ENCODE measurements at places on chromosomes 7 and 10.

DNA sequence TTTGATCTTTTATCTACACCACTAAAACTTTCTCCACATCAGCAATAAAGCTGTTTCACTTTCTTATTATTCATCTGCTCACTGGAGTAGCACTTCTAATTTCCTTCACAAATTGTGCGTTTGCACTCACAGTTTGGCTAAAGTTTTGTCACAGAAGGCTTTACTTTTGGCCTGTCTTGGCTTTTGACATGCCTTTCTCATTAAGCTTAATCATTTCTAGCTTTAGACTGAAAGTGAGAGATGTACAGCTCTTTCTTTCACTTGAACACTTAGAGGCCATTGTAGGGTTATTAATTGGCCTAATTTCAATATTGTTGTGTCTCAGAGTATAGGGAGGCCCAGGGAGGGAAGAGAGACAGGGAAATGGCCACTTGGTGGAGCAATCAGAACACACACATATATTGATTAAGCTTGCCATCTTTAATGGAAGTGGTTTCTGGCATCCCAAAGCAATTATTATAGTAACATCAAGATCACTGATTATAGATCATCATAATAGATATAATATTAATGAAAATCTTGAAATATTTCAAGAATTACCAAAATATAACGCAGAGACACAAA is 512.5 kb downstream of the ETV1 start:
- no peak for DNase-seq

DNA sequence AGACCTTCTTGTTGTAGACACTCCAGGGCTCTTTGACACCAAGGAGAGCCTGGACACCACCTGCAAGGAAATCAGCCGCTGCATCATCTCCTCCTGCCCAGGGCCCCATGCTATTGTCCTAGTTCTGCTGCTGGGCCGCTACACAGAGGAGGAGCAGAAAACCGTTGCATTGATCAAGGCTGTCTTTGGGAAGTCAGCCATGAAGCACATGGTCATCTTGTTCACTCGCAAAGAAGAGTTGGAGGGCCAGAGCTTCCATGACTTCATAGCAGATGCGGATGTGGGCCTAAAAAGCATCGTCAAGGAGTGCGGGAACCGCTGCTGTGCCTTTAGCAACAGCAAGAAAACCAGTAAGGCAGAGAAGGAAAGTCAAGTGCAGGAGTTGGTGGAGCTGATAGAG is 5.5 kb downstream of the GIMAP7 start:
- DNase-seq = no peak

GRCh38 chr10:125095776-125096175 is 64.6 kb downstream of the CTBP2 start:
- DNase-seq = no peak

DNA sequence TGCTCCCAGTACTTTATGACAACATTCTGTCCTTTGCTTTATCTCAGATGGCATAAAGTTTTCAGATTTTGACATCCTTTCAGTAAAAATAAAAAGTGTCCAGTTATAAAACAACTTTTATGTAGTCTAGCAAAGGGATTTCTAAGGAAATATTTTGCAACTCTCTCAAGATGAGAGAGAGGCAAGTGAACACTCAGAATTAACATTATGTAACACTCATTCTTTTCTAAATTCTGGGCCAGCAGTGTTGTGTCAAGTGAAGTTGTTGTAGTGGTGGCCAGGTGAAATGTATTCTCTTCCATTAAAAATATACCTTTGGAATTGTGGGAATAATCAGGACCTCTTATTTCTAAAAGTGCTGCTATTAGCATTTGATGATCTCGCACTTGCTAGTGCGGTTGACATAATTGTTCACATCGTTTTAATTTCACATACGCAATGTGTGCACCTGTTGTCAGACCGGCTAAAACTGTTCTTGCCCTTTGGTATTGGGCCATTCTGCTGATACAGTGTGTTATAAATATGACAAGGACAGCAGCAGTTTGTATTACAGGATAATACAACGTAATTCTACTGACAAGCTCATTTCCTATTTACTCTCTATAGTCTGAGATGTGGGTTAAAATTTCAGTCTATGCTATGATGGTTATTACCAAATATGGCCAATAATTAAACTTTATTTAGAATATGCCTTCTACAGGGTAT is 23.8 kb downstream of the CPED1 start:
- DNase-seq = no peak

DNA sequence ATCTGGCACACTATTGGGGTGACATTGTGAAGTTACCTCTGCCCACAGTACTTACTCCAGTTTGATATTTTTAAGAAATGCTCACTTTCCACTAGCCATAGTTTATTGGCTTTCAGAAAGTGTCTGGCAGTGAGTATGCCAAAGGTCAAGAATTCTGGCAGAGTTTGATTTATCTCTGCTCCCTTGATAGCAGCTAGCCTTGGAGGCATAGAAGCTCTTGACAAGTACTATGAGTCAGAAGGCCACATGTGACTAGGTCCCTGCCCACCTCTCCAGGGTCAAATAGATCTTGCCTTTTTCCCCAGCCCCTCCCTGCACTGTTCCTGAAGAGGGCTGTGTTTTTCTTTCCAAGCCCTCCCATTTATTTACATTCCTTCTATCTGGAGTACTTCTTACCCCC is 202.2 kb downstream of the AUTS2 start:
- no peak for DNase-seq

DNA sequence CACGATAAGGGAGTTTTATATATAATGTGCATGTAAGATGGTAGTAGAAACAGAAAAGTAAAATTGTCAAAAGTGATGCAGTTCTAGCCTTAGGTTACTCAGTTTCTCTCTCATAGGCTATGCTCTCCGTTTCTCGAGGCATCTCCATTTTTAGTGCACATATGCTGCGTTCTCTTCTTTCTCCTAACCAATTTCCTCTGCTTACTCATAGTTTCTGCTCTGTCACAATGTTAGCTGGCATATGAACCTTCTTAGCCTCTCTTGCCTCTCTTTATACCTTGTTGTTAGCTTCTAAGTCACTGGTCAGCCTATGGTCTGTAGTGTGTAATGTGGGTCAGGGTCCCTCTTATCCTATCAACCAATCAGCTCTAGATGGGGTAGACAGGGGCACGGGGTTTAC is 280.6 kb upstream of the ETV1 start:
- DNase-seq = no peak

DNA sequence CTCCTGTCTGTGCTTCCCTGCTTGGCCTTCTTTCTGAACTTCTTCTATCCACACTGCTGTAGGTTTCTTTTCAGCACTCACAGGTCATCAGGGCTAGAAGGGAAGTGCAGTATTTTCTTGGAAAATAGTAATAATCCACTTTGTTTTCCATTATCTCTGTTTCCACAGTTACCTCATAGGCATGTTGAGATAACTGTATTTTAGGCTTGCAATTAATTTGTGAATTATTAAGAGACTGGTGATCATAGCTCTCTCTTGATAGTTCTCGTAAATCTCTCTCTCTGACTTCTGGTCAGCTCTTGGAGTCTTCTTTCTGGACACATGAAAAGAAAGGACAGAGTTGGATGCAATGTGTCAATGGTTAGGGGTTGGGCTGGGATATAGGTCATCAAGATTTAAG is 243.6 kb upstream of the IGFBP3 start:
- DNase-seq = no peak

- peak; percentile 22 for DNase-seq
Observed at GRCh38 chr10:110774069-110775019, 97.4 kb upstream of the PDCD4 start.

DNA sequence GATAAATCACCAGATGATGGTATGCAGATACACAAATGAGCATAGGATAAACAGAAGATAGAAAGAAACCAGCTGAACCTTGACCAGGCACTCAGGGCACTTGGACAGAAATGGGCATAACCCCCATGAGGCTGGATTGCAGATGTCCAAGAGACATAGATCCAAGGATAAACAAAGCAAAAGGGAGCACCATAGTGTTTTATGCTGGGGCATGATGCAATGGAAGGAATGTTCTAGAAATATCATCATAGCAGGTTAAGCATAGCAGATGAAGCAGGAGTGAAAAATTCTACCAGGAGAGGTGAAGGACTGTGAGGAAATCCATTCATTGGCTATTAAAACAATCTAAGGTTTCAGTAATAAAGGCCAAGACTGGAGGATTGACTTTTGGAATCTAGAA is 70.5 kb upstream of the TES start:
- no peak for DNase-seq

DNA sequence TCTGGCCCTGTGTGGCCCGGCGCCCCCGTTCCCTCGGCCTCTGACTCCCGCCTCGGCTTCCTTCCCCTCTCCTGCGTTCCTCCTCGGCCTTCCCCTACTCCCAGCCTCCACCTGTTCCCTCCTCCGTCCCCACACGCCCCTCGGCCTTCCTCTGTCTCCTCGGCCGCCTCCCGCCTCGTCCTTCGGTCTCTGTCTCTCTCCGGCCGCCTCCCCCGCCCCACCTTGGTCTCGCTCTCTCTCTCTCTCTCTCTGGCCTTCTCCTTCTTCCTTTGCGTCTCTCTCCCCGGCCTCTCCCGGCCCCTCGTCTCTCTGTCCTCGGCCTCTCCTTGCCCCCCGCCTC is 588 bp downstream of the GET4 start:
- DNase-seq = peak; percentile 22

- DNase-seq = no peak
Observed at GRCh38 chr7:123366626-123367025, 166.9 kb upstream of the SLC13A1 start.

DNA sequence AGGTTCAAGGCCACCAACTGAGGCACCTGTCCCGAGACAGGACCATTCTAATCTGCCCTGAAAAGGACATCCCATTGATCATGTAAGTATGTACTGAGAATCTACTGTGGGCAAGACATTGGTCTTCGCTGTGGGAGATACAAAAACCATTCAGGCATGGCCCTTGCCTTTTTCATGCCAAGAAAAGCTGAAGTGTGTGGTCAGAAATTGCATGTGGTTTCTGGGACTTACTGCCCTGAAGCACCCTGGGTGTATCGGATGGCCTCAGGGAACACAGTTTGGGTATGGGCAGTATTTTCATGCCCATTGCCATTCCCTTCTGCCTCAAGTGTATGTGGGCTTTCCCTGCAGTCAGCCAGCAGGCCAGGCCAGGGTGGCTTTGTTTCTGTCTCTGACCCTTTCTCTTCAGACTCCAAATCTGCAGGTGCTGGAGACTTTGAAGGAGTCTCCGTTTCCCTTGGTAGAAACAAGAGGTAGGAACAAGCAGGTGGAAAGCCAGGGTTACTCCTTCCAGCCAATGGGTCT is 285.7 kb downstream of the ZEB1 start:
- DNase-seq = no peak

- no peak for DNase-seq
Observed at GRCh38 chr7:44156453-44157010, 15.4 kb upstream of the MYL7 start.

GRCh38 chr7:5193880-5194279 is 3.8 kb downstream of the WIPI2 start:
- no peak for DNase-seq

DNA sequence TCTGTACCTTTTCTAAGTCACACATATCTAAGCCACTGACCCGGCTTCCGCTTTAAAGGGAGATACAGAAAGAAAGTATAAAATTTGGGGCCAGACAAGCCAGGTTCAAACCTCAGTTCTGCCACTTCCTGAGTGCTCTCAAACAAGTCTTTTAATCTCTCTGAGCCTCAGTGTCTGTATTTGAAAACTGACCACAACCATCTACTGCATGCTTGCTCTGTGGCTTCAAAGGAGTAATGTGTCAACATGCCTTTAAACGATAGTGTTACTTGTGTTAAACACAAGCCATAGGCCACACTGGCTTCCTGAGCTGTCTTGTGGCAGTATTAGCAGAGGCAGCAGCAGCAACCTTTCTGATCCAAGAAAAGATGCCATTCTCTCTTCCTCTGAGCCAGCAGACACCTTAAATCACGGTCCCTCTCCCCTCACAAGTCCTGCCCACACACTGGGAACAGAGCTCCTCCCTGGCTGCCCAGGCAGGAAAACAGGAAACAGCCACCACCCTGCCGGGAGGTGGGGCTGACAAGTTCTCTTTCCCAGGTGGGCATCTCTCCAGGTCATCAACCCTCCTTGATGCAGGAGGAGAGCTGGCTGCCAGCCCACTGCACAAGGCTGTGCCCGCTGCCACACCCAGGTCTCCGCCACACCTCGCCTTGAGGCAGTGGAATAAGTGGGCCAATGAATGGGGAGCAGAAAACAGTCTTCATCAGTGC is 10.7 kb downstream of the HIP1 start:
- DNase-seq = no peak

GRCh38 chr10:63917363-63917762 is 396.2 kb downstream of the REEP3 start:
- DNase-seq = no peak

DNA sequence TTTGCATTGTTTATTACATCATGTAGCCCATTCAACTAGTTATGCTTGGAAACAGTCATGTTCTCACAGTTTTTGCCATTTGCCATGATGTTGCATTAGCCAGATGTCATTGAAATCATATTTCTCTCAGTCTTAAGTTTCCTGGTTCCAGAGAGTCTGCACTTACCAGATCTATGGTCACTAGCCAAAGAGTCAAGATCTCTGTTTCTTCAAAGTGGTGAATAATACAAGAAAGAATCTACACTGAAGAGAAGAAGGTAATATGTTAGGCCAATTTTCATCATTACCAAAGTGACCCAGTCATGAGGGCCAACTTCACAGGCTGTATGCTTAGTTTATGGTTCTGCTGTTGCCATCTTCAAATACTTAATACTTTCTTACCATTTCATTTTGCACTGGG is 89.0 kb upstream of the PHYHIPL start:
- DNase-seq = no peak

DNA sequence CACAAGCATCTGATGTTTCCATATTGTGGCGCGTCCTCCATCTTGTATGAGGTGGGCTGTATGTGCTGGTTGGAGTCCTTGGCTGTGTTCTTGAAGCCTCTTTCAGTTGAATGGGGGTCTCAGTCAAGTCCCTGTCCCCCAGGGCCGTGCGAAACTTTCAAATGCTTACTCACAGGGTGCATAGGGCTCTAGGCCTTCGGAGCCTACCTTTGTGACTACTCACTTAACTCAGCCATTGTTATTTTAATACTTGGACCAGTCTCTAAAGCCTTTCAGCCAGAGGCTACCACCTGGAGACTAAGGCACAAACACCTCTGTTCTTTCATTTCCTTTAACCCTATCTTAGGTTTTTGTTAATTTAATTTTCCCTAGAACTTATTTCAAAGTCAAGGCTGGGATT is 785.9 kb downstream of the GATA3 start:
- DNase-seq = no peak

DNA sequence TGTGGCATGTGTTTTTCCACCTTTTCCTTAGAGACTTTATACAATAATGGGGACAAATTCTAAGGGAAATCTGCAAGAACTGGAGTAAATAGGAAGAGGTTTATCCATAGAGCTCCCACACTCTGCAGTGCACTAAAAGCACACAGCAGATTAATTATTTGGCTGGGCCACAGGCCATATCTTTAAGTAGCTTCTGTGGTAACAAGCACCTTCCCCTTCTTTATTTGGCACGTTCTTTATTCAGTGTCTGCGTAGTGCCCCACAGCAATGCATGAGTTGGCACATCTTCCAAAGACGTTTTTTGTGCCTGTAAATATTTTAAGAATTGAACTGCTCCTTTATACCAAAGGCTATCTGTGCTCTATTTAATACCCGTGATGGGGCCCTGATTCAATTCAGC is 104.9 kb upstream of the MBL2 start:
- DNase-seq = no peak
